ENCODE measurements at places on chromosomes 3 and 15.

- DNase-seq, result no peak
Observed at GRCh38 chr15:99467853-99468464, 97.8 kb upstream of the MEF2A start.

GRCh38 chr15:92809880-92810361, 90.2 kb upstream of the CHD2 start:
- no peak for DNase-seq

DNA sequence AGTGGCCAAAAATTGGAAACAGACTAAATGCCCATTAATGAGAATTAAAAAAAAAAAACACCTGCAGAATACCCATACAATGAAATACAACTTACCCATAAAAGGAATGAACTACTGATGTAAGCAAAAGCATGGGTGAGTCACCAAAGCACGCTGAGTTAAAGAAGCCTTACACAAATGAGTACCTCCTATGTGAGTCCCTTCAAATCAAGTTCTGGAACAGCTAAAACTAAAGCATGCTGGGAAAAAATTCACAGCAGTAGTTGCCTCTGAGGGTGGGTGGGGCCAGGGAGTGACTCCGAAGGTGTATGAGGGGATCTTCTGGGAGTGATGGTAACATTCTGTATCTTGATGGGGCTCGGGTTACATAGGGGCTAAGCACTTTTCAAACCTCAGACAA, 11.4 kb downstream of the MYO5C start:
- no peak for DNase-seq

DNA sequence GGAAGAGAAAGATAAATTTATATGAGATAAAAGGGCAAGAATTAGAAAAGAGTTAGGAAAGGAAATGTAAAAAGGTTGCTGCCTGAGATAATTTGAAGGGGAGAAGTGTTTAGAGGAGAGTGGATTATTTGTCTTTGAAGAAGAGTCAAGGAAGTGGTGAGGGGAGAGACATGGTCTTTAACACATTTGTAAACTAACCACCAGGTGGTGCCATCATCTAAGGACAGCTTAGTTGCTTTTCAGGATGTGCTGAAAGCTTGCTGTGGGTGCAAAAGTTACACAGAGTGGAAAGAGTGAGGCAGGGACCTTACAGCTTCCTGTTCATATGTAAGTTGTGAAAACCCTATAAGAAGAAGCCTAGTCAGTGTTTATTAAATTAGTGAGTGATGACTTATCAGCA, 114.1 kb upstream of the DNAJC19 start:
- DNase-seq, result no peak

GRCh38 chr3:14586611-14587010, 46.5 kb upstream of the GRIP2 start:
- no peak for DNase-seq

GRCh38 chr3:99663977-99664376, 25.6 kb downstream of the COL8A1 start:
- DNase-seq, result no peak

GRCh38 chr3:195549931-195550519, 6.9 kb upstream of the PPP1R2 start:
- DNase-seq, result no peak

GRCh38 chr3:107975529-107976201, 115.2 kb downstream of the CD47 start:
- no peak for DNase-seq

GRCh38 chr3:16307832-16308531, 43.0 kb downstream of the OXNAD1 start:
- no peak for DNase-seq

- no peak for DNase-seq
Observed at GRCh38 chr15:99719096-99719541, 14.1 kb downstream of the LYSMD4 start.
